SK-MEL-5 (cell line): ENCODE measurements at places on chromosomes 2 and 18.

GRCh38 chr2:119544075-119544938 is at the start of gene CFAP221:
Gene CFAP221, plus strand, starts transcription at chr2:119544449. Its CDS starts 1,683 bp downstream, at chr2:119546132.
- DNase-seq, result peak; percentile 43

GRCh38 chr2:99879481-99879880 is 262.9 kb downstream of the AFF3 start:
- peak; percentile 65 for DNase-seq

DNA sequence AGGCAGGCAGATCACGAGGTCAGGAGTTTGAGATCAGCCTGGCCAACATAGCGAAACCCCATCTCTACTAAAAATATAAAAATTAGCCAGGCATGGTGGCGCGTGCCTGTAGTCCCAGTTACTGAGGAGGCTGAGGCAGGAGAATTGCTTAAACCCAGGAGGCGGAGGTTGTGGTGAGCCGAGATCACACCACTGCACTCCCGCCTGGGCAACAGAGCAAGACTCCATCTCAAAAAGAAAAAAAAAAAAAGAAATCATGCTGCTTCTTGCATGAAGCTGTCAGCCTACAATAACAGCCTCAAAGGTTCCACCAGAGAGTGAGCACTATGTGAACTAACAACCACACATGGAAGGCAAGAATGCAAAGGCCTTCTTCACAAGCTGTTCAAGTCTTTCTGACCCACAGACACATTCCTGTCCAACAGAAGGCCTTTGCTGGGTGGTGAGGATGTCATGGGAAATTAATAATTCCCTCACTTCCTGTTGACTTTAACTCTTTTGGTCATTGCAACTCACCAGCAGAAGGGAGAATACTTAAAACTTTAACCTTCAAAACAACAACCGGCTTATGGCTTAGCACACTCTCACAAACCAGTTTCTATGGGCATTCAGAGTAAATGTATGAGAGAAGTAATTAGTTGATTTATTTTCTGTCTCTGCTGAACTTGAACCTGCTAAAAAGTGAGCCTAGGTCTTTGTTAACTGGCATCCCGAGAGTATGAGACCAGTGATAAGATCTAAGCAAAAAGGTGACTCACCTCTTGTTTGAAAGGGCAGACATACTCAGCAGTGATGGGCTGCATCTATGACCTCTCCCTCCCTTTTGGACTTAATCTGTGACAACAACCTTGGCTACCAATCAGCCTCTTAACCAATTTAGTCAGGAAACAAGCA is 11.8 kb downstream of the PLEKHM3 start:
- DNase-seq, result peak; percentile 24

DNA sequence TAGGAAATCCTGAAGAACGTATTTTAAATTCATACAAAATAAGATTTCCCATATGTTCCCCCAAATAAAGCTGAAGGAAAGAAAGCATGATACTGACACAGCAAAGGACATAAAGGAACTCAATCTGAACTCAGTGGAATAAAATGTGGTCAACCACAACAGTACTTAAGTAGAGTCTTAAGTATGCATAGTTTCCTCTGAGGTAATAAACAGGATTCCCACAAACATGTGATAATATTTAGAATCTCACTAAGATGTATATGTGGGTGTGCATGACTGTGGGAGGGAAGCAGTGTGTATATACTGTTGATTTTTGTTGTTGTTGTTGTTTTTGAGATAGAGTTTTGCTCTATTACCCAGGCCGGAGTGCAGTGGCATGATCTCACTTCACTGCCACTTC is 69.3 kb downstream of the NOL10 start:
- DNase-seq, result no peak
